ENCODE measurements at places on chromosomes 11 and 22.
A peak's percentile ranks its signal among the peaks of the same experiment; 100 is the strongest.

DNA sequence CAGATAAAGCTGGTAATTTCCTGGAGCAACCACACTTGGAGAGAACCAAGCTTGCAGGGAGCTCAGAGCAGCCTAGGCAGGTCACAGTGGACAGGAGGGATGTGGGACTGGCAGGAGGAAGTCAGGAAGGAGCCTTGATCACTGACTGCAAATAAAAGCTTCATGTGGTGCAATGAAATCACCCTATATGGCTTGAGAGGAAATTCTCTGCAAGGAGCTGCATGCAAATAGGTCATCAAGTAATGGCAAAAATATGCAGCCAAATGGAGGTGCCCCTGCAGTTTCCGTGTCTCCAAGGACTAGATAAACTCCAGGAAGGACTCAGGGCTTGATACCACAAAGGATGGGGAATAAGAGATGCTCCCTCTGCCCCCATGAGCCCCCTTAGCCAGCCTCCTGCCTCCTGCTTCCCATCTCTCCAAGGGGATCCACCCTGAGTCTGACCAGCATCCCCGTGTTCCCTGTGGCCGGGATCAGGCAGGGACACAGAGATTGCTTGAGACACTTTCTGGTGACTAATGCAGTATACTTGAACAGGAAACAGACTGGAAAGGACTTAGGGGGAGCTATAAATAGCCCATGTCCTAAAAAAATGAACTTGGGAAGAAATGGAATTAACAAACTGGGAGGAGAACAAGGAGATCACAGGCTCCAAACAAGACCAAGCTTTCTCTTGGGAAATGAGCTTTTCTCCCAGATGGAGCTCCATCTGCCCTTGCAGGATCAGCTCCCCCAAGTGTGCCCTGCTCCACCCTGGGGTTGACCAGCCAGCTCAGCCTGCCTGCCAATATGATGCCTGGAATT, 23.9 kb upstream of the MICAL2 start:
- DNase-seq, result peak; percentile 92

DNA sequence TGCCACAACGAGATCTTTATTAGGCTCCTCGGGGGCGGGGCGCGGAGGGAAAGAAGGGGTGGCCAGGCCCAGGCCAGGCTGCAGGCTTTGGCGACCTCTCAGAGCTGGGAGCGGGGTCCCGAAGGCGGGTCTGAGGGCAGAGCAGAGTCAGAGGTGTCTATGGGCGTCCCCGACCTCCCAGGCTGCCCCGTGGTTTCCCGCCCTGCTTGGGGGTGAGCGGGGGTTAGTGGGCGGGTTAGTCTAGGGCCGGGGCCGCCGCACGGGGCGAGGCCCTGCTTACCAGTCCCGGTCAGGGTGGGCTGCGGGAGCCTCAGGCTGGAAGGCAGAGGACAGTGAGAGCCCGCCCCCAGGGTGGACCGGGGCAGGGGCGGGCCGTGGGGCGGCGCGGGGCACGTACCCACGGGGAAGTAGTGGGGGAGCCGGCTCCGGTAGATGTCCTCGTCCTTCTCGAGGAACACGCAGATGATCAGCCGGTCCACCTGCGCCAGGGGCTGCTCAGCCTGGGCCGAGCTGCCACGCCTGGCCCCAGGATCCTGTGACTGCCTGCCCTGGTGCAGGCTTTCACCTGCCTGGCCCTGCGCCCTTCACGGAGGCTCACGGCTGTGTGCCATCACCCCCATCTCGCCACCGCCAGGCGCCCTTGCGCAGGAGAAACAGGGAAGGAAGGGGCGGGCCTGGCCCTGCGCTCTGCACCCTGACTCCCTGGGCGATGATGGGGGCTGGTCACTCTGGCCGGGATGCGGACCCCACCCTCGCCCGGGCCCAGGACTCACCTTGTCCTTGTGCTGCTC, 12.5 kb downstream of the OTUB1 start:
- no peak for DNase-seq

GRCh38 chr11:106656646-106657045, 361.6 kb downstream of the GUCY1A2 start:
- DNase-seq, result no peak

GRCh38 chr22:39349967-39350726, at the start of gene SYNGR1:
Gene SYNGR1, plus strand, starts transcription at chr22:39349991. Its CDS starts 20 bp downstream, at chr22:39350011.
- DNase-seq, result no peak

DNA sequence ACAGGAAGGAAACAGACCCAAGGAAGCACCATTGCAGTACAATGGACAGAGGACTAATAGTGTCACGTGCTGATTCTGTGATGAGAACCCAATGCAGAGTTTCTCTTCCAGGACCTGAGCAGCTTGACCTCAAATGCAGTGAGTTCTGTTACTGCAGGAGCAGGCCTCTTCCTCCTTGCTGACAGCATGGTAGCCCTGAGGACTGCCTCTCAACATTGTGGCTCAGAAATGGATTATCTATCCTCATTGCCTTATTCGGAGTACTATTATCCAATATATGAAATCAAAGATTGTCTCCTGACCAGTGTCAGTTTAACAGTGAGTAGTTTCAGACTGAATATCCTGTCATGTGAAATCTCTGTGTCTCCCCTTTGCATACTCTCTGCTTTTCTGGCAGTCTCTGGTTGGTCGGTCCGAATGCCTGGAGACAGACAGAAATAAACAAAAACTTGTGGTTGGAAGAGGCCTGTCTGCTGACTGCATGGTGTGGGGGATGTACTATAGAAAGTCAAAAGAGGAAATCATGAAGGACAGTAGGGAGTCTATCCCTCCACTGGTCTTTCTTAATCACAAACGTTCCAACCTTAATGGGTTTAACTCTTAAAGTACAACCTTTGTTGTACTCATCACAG, 6.9 kb upstream of the MS4A14 start:
- no peak for DNase-seq

DNA sequence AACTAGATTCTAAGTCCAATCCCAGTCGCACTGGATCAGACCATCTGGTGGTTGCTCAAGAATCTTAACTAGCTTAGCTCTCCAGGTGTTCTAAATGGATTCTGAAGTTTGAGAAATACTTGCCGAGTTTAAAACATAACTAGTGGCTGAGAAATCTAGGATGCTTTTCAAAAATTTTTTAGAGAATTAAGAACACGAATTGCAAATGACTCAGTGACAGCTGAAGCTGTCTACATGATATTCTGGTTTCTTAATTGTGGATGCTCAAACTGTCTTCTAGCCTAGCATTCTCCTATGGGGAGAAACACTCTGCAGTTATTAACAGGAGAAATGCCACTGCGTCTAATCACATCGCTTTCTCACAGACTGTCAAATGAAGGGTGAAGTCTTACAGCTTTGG, 20.2 kb upstream of the TP53AIP1 start:
- no peak for DNase-seq

- peak; percentile 14 for DNase-seq
These were observed 1.3 kb downstream of the PACS1 start for GRCh38 chr11:66071381-66071801.

- no peak for DNase-seq
These were observed 16.1 kb upstream of the MS4A7 start for GRCh38 chr11:60362241-60362640.

DNA sequence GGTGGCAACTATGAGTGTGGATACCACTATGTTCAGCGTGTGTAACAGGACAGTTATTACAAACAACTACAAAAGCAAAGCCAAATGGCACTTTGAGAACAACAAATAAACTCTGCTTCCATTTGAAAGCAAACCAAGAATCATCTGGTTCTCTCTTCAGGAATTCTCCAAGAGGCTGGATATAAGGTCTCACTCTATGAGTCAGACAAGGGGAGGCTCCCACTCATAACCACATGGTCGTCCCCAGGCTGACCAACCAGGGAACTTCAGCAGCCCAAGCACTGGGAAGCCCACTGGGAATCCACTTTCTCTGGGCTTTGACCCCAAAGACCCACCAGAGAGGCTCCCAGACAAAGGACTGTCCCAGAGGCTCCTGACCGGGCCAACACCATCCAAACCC, 35.3 kb downstream of the DGCR2 start:
- peak; percentile 19 for DNase-seq

DNA sequence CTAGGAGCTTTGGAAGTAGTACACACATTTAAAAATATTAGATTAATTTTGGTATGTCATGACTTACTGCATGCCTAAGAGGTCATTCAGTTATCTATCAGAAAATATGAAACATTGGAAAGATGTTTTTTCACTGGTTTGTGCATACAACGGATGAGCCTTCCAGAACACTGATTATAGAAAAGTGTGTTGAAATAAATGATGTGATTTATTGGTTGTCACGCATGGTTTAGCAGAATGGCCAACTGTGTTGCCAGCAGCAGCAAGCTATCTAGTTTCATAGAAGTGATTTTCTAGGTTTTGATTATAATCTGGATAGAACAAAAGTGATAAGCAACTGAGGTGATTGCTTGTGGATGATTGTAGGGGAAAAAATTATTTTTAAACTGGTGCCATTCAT, 53.6 kb downstream of the DDX10 start:
- DNase-seq, result no peak

DNA sequence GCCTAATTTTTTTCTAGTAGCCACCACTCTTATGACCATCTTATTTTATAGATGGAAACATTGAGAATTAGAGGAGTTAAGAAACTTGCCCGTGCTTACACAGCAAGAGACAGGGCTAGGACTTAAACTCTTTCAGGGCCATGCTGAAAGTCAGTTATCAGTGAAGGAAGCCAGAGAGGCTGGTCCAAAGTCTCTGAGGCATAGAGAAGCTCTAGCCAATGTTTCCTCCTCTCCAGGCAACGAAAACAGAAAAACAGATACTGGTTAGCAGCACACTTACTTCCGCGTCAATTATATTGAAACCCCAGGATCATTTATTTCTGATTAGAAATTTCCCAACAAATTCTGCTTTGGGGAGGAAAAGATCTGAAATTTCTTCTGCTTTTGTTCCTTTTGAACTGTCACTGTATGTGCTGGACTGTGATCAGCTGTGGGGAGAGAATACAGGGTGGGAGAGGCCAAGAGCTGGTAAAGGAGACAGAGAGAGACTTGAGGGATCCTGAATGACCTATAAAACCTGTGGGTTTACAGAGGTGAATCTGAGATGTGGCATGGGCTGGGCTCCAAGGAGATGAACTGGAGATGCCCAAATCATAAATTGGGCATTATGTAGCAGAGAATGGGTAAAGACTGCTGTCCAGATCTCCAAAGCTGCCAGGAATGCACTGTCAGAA, 37.5 kb upstream of the CAPRIN1 start:
- no peak for DNase-seq

DNA sequence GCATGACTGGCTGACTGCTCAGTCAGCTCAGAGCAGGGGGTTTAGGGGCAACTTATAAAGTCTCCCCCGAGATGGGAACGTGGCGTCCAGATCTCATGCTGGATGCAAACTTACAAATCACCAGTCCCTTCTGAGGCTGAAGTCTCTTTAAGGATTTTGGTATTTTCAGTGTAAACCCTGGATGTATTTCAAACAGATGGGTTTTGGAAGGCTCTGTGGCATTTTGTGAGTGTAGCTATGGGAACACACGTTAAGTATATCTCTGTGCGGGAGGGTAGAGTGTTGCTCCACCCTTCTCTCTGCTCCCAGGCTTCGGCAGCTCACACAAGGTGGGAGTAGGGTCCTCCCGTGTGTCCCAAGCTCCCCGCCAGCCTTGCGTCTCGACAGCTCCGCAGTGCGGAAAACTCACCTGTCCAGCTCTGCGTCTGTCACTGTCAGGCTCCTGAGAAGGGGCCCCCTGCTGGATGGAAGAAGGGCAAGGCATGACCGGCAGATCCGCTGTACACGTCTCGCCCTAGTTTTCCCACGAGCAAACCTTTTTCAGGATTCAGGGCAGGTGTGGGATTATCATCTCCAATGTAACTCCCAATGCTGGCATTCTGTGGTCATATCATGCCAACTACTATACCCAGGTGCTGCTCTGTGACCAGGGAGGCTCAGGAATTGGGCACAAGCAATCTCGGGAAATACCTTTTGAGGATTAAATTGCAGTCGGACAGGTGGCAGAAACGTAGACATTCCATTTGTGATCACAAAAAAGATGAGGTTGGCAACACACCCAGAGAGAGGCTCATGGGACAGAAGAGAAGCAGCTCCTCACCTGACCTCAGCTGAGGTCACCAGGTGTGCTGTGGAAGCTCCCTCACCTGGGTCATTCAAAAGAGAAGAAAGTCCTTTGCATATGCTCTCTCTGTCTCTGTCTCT, 313.9 kb upstream of the B3GAT1 start:
- no peak for DNase-seq

- DNase-seq, result no peak
These were observed 561.0 kb downstream of the SOX6 start for GRCh38 chr11:15795378-15795777.

DNA sequence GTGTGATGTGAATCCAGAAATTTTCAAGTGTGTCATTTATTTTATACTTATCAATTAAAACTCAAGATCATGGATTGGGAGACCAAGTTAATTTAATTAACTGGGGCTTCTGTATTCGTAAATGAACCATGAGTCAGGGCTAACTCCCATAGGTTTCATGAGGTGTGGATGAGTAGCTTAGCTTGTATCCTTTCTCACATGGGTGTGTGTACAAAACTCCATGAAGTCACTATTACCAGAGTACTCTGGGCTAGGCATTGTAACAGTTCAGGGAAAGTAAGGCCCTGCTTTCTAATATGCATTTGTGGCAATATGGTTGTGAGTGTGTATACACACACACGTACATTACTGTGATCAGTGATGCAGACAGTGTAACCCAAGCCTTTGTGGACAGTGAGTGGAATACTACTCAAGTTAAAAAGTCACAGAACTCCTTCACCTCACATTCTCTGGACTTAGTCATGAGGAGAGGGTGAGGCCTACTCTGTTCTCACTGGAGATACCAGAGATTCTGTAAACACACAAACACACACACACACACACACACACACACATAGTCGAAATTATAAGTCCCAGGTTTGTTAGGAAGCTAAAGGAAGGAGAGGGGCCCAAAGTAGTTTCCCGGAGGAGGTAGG, 3.5 kb downstream of the CNTF start:
- no peak for DNase-seq

- no peak for DNase-seq
These were observed 56.8 kb downstream of the MTMR2 start for GRCh38 chr11:95867105-95867504.

GRCh38 chr22:44385781-44386180, 73.0 kb upstream of the SHISAL1 start:
- no peak for DNase-seq

- no peak for DNase-seq
These were observed 81.3 kb downstream of the CLPB start for GRCh38 chr11:72352859-72353551.

DNA sequence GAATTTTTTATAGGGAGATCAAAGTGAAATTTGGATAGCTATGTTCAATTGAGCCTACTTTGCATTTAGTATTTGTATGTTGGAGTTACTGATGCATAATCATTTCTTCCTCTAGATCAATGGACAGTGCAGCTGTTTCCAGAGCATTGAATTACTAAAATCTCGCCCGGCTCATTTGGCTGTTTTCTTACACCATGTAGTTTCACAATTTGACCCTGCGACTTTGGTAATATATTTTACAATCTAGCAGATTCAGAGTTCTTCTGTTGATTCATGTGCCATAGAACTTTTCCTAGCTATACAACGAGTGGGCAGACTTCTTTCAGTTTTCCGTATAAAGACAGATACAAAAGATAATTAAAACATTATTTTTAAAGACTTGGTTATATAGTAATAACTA, 70.0 kb upstream of the GRIK4 start:
- no peak for DNase-seq

DNA sequence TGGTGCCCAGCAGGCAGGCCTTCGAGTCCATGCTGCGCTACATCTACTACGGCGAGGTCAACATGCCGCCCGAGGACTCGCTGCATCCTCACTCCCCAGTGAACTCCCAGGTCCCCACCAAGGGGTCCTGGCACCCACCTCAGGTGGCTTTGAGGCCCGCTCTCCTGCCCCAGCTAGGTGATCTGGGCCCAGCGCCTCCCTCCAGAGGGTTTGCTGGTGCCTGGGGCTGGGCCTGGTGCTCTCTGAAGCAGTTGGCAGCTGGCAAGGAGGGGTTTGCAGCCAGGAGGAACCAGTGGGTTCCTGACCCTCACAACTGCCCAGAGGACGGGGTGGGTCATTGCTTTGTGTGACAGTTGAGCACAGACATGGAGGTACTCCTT, 5.9 kb downstream of the THAP7 start:
- DNase-seq, result no peak
